ENCODE measurements at places on chromosomes 4 and X.
A peak's percentile ranks its signal among the peaks of the same experiment; 100 is the strongest.

DNA sequence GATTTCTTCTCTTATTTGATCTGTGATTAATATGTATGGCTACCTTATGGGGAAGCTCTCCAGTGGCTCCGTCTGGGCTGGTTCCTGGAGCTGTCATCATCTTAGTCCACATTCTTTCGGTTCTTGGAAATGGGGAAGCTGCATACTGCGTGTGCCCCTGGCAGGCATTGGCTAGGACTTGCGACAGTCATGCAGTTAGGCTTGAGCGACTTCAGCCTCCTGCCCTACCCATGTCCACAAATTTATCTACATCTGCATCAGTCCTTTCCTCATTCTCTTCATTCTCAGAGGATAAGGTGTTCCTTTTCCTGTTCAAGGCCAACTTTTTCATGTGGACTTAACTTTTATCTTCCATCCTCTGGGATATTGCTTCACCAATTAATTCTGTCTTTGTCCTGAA, 214.2 kb downstream of the RELL1 start:
- no peak for DNase-seq

- no peak for DNase-seq
These were observed 60.2 kb upstream of the MAOA start for GRCh38 chrX:43595931-43596330.

DNA sequence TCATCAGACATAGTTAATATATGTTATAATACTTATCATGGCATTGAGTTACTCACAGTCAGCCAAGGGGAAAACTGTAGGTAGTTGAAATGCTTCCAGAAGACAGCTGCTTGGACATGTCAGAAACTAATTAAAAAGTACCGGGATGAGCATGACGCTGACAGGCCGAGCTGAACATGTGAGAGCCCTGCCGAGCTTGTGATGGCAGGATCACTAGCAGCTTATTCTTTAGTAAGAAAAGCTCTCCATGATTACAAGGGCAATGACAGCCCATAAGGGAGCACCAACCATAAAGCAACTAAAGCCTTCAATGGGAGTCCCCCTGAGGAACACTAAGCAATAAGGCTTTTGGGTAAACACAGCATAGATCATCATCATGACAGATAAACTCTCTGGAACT, 435.6 kb downstream of the TLL1 start:
- DNase-seq: no peak

DNA sequence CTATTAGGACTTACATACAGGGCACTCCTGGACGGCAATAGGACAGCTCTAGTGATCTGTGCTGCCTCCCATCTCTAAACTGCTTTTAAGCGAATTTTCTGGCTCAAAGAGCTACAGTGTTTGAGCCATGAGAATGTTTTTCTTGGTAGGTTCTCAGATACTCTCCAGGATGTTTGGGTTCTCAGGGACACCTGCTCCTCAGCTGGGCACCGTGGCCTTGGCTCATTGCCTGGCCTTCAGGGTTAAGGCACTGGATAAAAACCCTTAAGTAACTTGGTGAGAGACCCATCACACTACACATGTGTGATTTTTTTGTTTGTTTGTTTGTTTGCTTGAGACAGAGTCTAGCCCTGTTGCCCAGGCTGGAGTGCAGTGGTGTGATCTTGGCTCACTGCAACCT, 38.5 kb upstream of the HERC5 start:
- DNase-seq: no peak

GRCh38 chr4:24656906-24657305, 72.6 kb upstream of the DHX15 start:
- no peak for DNase-seq

GRCh38 chr4:140126261-140126660, 27.7 kb downstream of the MAML3 start:
- no peak for DNase-seq

DNA sequence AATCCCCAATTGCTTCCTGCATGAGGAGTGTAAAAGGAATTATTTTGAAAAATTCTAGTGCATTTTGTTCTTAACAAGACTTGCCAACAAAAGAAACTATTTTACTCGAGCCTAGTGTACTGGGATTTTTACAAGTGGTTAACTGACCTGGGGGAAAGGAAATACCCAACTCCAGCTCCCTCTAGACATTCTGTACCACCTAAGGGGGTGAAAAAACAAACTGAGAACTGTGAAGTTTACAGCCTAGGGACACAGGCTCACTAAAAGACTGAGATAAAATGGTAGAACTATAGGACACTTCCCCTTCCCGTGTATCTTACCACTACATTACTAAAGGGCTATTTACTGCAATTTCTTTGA, 2.6 kb upstream of the ADH5 start:
- peak; percentile 7 for DNase-seq

Data from right lung (tissue), 10 donors.